ENCODE measurements at places on chromosomes 3 and 15. TPM values are rescaled to one million over a fixed set of nuclear protein-coding genes. Genes with fewer than 3 reads are reported as not detected.
A peak's percentile ranks its signal among the peaks of the same experiment; 100 is the strongest.

Gene PLSCR5
- not detected for total RNA-seq

Gene CFAP91
- total RNA-seq, result 0.26 TPM

Gene POLG
- 134 TPM for total RNA-seq

Gene CLEC3B
- total RNA-seq, result not detected

- no peak for DNase-seq
- peak overlapping the region; percentile 15 for H3K4me3 ChIP-seq
Measured at GRCh38 chr3:153399636-153400035, 237.6 kb downstream of the RAP2B start.

- peaks cover 19% of the 10 kb centered on the region for H3K27me3 ChIP-seq
- no peak for DNase-seq
- H3K27ac ChIP-seq, result no peak overlapping the region
- H3K4me3 ChIP-seq, result no peak overlapping the region
Measured at GRCh38 chr3:33360136-33360825, 79.9 kb downstream of the UBP1 start.

DNA sequence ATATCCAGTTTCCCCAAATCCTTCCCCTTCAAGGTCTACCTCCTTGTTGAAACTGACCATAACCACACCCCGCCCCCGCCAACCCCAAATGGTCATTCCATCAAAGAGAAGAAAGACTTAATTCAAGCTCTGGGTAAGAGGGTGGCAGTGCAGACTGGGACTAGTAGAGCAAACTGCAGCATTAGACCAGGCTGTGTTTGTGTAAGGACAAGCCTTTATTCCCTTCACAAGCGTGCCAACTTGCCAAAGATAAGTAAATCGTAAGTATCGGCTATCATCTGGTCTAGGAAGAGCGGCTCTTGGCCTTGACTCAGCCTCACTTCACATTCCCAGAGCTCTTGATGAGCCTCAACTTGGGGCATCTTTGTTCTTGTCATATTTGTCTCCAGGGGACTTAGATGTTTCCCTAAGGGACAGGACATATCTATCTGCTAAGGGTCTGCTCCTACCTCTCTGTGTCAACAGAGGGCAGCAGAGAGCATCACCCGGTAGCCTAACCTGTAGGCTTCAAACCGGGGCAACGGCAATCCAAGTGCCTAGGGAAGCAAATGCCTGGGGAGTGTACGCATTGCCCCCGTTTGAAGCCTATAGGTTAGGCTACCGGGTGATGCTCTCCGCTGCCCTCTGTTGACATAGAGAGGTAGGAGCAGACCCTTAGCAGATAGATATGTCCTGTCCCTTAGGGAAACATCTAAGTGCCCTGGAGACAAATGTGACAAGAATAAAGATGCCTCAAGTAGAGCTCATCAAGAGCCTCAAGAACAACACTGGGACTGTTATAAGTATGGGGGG lies 8.9 kb upstream of the MAP3K13 start:
- H3K27me3 ChIP-seq, result peaks cover 27% of the 10 kb centered on the region
- H3K4me3 ChIP-seq, result no peak overlapping the region
- H3K36me3 ChIP-seq, result no peaks in the 10 kb centered on the region

DNA sequence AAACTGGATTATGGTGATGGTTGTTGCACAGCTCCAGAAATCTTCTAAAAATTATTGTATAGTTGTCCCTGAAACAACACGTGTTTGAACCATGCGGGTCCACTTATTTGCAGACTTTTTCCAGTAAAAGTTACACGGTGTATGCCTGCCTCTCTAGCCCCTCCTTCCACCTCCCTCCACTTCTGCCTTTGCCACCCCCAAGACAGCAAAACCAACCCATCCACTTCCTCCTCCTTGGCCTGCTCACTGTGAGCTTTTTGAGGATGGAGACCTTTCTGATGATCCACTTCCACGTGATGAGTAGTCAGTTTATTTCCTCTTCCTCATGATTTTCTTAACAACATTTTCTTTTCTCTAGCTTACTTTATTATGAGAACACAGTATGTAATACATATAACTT lies 5.4 kb downstream of the CYFIP1 start:
- no peak for DNase-seq
- peaks cover 17% of the 10 kb centered on the region for H3K27me3 ChIP-seq
- peaks cover 6% of the 10 kb centered on the region for H3K36me3 ChIP-seq

Gene NCK1
- 35.3 TPM for total RNA-seq

DNA sequence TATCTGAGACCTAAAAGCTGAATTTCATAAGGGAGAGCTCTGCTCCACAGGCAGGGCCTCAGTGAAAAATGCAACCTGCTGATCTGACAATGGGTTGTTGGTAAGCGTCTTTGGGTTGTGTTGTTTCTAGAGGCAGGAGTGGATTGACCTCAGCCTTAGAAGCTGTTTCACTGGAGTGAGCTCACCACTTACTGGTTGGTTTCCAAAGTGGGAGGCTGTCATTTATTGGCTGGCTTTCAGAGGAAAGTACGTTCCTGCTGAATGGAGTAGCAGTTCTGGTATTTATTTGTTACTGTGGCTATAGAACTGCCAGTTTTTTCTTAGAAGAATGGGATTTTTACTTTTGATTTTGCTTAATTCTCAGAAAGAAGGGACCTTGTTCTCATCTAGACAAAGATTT lies 29.3 kb upstream of the COL6A5 start:
- H3K27me3 ChIP-seq, result no peaks in the 10 kb centered on the region
- H3K4me3 ChIP-seq, result no peak overlapping the region
- H3K4me1 ChIP-seq, result no peaks in the 10 kb centered on the region
- DNase-seq, result no peak

Gene CNBP
- 422 TPM for total RNA-seq

DNA sequence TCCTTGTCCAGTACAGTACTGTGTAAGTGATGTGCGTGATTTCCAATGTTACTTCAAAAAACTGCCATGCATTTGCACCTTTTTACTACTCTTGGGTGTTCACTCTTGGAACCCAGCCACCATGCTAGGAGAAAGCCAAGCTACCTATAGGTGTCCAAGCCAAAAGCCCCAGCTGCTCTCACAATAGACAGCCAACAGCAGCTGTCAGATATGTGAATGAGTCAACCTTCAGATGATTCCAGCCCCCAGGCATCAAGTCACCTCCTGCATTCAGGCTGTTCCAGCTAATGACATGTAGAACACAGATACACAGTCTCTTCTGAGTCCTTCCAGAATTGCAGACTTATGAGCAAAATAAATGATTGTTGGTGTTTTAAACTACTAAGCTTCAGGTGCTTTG lies 417.7 kb upstream of the TGFBR2 start:
- no peaks in the 10 kb centered on the region for H3K36me3 ChIP-seq
- no peak overlapping the region for H3K27ac ChIP-seq
- peaks cover 31% of the 10 kb centered on the region for H3K27me3 ChIP-seq
- H3K4me1 ChIP-seq, result no peaks in the 10 kb centered on the region
- H3K4me3 ChIP-seq, result no peak overlapping the region
- no peak for DNase-seq

GRCh38 chr3:112689385-112689784 lies 48.4 kb upstream of the CCDC80 start:
- H3K4me1 ChIP-seq, result peaks cover 12% of the 10 kb centered on the region
- H3K36me3 ChIP-seq, result no peaks in the 10 kb centered on the region
- H3K27me3 ChIP-seq, result peaks cover 13% of the 10 kb centered on the region
- H3K27ac ChIP-seq, result no peak overlapping the region

DNA sequence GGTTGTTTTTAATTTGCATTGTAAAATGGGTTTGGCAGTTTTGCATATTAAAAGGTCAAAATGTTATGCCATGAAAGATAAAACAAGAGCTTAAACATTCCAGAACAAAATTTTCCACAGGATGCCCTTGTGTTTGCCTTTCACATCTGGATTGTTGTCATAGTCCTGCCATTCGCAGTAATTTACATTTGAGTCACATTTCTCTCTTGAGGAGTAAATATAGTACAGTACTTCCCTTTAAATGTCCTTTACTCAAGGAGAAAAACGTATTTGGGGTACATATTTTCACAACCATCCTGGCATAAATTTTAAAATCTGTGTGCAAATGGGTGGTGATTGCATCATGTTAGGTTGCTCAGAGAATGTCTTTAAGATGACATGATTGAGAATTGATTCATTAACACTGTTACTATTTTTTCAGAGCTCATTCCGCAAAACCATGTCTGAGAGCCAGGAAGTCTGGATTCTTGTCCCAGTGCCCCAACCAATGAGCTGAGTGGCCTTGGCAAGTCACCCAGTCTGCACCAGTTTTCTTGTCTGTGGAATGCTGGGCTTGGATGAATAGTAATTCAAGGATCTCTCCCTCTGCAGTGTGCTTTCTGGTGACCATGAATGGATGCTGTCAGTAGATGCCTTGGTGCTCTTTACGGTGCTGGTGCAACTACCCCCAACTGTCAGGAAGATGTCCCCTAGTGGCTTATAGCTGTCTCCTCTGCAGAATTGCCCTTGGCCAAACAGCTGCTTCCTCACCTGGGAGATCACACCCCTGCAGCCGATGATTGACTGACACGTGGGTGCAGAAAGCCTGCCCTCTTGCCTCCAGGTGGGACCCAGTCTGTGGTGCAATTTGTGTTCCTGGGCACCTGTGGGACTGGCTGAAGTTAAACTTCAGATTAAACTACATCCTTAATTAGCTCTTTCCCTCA lies 43.0 kb downstream of the ABHD5 start:
- no peaks in the 10 kb centered on the region for H3K27me3 ChIP-seq
- H3K4me3 ChIP-seq, result no peak overlapping the region
- peak overlapping the region; percentile 17 for H3K27ac ChIP-seq
- H3K36me3 ChIP-seq, result peaks cover 1% of the 10 kb centered on the region
- no peaks in the 10 kb centered on the region for H3K4me1 ChIP-seq

- DNase-seq, result peak; percentile 83
- peak overlapping the region; percentile 18 for H3K27ac ChIP-seq
- no peaks in the 10 kb centered on the region for H3K36me3 ChIP-seq
- peak overlapping the region; percentile 52 for H3K4me3 ChIP-seq
- H3K4me1 ChIP-seq, result peaks cover 40% of the 10 kb centered on the region
Measured at GRCh38 chr15:84598250-84598649, 2.6 kb upstream of the ZSCAN2 start.

DNA sequence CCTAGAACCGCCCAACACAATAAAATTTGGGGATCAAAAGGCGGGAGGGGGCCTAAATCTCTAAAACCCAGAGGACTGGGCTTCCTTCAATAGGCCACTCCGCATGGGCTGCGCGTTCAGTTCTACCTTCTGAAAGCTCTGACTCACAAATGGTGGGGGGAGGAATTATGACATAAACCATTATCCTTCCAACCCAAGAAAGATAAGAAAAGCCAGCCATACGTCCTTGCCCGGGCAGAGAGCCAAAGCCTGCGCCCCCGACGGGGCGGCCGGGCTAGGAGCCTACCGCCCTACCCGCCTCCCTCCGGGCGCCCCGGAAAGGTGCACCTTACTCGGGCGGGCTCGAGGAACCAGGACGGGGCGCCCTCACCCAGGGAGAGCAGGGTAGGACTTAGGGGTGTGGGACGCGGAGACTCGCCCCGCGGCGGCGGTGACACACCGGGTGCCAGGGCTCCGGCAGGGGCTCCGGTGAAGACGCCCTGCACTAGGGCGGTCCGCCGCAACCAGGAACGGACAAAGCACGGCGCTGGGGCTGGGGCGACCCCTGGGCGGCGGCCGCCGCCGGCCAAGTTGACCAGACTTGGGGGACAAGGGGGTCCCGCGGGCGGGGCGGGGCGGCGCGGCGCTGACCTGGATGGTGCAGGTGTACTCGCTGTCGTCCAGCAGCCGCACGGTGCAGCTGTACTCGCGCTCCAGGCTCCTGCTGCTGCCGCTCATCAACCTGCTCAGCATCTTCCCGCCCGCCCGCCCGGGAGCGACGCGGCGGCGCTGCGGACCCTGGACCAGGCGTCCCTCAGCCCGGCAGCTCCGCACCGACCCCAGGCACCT lies 534 bp downstream of the FRMD5 start:
- peaks cover 68% of the 10 kb centered on the region for H3K27me3 ChIP-seq
- no peak overlapping the region for H3K27ac ChIP-seq
- peak overlapping the region; percentile 83 for H3K4me3 ChIP-seq
- DNase-seq, result peak; percentile 69

DNA sequence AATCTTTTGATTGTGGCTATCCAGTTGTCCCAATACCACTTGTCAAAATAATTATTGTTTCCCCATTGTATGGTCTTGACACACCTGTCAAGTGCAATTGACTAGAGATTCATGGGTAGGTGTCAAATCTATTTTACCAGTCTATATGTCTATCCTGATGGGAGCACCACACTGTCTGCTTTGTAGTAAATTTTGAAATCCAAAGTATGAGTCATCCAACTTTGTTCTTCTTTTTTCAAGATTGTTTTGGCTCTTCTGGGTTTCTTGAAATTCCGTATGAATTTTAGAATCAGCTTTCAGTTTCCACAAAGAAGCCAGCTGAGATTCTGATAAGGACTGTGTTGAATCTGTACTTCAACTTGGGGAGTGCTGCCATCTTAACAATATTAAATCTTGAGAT lies 71.9 kb downstream of the CSNK1G1 start:
- H3K4me3 ChIP-seq, result no peak overlapping the region
- no peak for DNase-seq
- H3K36me3 ChIP-seq, result peaks cover 12% of the 10 kb centered on the region

DNA sequence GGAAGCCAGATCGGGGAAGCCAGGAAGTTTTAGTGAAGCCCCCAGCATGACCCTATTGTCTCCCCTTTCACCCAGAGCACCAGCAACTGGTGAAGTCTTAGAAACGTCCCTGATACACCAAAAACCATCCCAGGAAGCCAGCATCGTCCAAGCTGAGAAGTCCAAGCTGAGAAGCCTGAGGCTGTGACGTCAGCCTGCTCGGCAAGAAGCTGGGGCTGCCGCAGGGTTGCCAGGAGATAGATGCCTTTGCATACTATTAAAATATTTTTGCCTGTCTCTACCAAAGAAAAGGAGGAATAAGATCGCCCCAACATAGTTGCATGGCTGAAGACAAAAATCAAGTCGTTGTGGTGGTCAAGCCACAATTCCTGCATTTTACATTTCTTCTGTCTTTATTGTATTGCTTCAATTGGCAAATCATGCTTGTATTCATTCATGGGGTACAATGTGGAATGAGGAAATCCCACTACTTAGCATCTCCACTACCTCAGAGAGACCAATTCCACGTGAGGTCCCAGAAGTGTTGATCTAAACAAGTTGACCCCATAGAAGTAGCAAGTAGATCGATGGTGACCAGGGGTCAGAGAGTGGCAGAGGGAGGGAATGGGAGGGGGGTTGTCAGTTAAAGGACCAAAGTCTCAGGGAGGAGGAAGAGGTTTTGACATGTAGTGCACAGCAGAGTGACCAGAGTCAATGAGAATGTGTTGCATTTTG lies 19.6 kb upstream of the EMC3 start:
- no peak overlapping the region for H3K27ac ChIP-seq
- H3K36me3 ChIP-seq, result peaks cover 12% of the 10 kb centered on the region
- no peak overlapping the region for H3K4me3 ChIP-seq

Gene CLDN11
- total RNA-seq, result not detected

Gene ANKUB1
- total RNA-seq, result not detected

DNA sequence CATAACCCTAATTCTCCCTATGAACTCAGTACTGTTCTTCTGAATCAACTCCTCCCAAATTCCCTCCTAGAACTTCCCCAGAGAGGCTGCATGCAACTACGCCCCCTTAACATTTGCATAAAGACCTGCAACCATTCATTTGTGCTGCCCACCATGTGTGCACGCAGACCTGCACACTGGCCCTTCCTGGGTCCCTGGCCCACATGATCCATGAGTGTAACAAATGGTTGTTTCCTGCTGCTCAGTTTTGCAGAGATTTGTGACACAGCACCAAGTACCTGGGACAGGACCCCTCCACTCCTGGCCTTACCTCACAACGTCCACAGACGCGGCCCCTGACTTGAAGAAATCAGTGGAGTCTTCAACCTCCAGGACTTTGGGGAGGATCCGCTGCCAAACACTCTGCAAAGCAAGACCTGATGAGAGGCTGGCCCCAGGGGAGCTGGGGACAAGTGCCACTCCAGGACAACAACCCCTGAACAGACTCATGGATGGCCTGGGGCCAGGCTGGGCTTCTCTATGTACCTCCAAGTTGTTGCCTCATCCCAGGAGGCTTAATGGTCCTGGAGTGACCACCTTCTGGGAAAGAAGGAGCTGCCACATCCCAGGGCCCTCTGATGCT lies 33.8 kb downstream of the ALDH1L1 start:
- peaks cover 23% of the 10 kb centered on the region for H3K27me3 ChIP-seq
- H3K4me1 ChIP-seq, result no peaks in the 10 kb centered on the region
- no peak overlapping the region for H3K27ac ChIP-seq
- peak; percentile 53 for DNase-seq
- H3K4me3 ChIP-seq, result no peak overlapping the region
